ENCODE measurements at places on chromosomes 13 and 19.

DNA sequence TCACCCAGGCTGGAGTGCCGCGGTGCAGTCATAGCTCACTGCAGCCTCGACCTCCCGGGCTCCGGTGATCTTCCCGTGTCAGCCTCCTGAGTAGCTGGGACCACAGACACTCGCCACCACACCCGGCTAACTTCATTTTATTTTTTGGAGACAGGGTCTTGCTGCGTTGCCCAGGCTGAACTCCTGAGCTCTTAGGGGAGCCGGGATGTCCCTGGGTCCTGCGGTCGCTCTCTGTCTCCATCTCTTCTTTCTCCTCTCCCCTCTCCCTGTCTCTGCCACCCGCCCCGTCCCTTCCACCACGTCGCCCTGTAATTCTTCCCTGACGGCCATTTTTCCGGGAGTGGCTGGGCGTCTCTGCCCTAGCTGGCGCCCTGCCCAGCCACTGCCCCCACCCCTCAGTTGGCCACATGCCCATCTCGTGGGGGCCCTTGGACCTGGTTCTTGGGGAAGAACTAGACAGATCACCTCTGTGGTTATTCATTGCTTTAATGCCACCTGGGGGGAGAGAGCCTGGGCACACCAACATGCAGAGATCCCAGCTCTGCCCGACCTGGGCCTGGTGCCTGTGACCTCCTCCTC, 18.9 kb downstream of the ARID3A start:
- DNase-seq: no peak

DNA sequence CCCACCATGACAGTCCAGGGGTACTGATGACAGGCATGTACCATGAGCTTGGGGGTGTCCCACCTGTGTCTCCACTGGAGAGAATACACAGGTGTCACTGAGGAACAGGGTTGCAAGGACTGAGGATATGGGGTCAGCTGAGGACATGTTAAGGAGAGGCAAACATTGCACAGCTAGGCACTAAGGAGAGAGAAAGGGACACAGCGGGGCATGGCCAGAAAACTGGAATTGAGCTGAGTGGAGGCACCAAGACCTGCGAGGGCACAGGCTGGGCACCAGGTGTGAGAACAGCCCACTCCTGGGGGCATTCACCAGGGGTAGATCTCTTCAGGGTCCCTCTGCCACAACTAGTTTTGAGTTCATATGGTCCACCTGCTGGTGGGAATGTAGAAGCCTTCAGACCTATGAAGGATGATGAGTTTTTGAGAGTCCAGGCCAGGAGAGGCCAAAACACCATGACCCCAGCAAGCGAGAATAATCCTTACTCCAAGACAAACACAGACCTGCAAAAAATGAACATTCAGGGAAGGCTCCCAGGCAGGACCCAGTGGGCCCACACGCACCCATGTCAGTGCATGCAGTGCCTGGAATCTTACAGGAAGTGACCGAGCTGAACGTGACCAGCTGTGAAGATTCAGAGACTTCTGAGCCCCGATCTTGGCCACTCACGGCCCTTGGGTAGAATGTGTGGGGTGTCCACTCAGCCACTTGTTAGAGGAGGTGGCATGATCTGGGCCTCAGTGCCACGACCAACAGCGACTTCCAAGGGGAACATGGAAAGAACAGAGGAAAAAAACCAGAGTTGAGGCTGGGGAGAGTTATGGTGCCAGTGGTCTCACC, 1.4 kb upstream of the ZNF584 start:
- no peak for DNase-seq

DNA sequence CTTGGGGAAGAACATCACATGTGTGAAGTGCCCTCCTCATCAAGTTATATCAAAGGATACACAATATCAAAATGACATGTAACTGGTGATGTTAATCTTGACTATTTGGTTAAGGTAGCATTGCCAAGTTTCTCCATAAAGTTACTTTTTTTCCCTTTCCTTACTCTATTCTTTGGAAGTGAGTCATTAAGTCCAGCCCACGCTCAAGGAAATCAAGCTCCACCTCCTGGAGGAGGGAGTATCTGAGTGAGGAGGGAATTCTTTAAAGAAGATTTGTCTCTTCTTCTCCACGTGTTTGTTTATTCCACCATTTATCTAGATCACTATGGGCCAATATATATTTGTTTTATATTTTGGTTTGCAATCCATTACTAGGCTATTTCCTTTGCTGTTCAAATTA, 33.6 kb upstream of the FNDC3A start:
- no peak for DNase-seq

GRCh38 chr13:48858122-48858902, 117.4 kb upstream of the FNDC3A start:
- no peak for DNase-seq

DNA sequence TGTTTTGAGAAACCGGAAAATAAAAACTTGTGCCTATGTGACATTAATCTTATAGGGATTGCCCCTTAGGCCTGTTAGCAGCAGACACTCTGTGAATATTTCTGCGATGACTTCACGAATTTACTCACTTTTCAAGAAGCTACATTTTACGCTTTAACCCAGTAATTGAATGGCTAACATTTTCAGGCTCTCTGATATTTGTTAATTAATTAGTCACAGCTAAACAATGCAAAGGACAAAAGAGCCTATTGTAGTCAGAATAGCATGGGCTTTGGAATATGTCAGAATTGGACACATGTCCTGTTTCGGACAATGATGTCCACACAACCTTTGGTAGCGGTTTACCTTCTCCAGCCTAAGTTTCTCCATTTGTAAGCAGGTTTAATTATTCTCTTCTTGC, 506.6 kb downstream of the EFNB2 start:
- DNase-seq: no peak

DNA sequence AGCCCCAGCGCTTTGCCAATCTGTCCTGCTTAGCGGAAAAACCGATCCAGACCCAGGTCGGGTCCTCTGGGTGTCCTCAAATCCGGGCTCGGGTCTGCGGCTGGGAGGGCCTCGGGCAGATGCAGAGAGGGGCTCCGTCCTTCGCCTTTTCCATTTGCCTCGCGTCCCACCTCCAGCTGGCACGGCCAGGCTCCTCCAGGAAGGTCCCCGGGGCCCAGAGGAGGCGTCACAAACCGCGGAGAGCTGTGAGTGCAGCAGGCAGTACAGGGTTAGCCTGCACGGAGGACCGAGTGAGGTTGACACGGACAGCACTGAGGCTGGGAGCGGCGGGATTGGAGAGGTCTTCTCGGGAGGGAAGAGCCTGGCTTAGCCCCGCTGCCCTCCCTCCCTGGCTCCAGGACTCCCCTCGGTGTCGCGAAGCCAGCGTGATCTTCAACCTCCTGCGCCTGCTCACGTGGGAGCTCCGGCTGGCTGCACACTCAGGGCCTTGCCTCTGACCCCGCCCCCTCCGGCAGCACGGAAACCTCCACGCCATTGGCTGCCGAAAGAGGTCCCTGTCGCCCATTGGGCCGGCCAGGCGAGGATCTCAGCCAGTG, 2.8 kb upstream of the IFNL2 start:
- no peak for DNase-seq

Data from activated CD4-positive, alpha-beta T cell treated with anti-CD3 and anti-CD28 coated beads, Interleukin-2, amount 50 U/mL, for 16 hours (primary cell).